Foreskin fibroblast (primary cell): ENCODE measurements at places on chromosomes 4 and X.

DNA sequence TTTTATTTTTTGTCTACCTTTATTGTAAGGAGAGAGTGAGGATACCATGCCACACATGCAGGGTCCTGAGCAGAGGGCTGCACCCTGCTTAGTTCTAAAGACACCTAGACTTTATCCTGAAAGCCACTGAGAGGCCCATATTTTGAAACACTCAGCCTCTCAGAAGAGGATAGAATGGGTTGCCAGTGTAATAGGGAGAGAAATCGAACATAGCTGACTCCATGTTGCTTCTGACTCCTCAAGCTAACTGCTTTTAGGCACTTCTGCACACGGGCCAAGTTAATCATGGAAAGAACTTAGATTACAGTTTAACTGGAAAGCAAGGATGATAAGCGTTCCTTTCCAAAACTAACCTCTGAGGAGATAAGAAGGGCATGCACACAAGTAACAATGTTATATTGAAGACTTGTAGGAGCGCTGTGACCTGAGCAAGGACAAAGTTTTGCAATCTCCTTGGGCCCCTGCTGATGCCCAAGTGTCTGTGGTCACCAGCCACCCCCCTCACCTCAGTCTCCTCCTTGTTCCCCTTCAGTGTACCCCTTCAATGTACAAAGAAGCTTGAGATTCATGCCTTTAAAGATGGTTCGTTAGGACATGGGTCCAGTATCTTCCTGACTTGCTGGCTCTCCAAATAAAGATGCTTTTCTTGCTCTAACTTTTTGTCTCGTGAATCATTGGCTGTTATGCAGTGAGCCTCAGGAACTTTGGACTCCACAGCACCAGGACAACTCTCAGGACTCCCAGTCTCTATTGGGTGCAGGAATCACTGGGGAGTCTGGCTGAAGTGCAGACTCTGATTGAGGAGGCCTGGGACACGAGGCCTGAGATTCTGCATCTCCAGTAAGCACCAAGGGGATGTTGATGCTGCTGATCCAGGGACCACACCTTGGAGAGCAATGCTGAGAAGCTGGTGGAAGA is 25.4 kb upstream of the CD99 start:
- no peak for DNase-seq

- DNase-seq: peak; percentile 25
These were observed 658 bp downstream of the ATP6AP2 start for GRCh38 chrX:40581336-40581920.

GRCh38 chr4:112120021-112120420 is 25.2 kb upstream of the FAM241A start:
- DNase-seq: no peak

DNA sequence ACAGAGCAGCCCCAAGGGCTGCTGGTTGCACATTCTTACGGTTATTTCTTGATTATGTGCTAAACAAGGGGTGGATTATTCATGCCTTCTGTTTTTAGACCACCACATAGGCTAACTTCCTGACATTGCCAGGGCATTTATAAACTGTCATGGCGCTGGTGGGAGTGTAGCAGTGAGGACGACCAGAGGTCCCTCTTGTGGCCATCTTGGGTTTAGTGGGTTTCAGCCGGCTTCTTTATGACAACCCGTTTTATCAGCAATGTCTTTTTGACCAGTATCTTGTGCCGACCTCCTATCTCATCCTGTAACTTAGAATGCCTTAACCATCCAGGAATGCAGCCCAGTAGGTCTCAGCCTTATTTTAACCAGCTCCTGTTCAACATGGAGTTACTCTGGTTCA is 212.4 kb upstream of the GRID2 start:
- no peak for DNase-seq

DNA sequence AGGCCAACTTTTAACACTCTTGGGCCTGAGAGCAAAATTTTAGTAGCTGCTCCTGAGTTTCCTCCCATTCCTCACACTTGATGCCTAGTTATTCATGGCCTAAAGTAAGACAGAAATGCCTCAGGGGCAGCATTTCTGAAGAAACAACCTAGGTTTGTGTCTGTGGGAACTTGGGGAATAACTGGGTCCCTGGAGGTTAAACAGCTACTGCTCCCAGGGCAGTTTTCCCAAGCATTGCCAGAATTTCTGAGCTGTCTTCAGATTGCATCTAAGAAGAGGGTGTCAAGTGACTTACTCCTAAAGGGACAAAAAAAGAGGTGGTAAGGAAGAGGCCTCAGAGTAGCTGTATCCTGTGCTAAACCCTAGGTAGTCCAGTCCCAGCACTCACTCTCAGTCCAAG is 130.8 kb upstream of the ACSL4 start:
- DNase-seq: no peak

DNA sequence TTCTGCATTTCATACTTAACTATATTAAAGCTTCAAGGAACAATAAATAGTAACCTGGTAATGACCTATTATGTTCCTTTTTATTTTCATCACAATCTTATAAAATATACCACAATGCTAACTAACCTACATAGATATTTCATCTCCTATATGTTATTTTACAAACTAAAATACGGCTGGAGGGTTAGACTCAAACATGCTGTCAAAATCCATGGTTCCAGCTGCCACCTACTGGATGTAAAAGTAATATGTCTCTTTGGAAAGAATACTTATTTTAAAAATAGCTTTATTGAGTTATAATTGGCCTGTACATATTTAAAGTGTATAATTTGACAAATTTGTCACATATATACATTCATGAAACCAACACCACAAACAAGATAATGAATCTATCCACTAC is 15.0 kb downstream of the RGN start:
- no peak for DNase-seq

- DNase-seq: no peak
These were observed 35.8 kb upstream of the MID1 start for GRCh38 chrX:10656214-10656613.

GRCh38 chr4:56981795-56982201 is 3.1 kb downstream of the POLR2B start:
- DNase-seq: no peak

GRCh38 chr4:30832639-30833038 is 112.5 kb downstream of the PCDH7 start:
- no peak for DNase-seq

- DNase-seq: no peak
These were observed 774.2 kb upstream of the LCORL start for GRCh38 chr4:18795794-18796193.

DNA sequence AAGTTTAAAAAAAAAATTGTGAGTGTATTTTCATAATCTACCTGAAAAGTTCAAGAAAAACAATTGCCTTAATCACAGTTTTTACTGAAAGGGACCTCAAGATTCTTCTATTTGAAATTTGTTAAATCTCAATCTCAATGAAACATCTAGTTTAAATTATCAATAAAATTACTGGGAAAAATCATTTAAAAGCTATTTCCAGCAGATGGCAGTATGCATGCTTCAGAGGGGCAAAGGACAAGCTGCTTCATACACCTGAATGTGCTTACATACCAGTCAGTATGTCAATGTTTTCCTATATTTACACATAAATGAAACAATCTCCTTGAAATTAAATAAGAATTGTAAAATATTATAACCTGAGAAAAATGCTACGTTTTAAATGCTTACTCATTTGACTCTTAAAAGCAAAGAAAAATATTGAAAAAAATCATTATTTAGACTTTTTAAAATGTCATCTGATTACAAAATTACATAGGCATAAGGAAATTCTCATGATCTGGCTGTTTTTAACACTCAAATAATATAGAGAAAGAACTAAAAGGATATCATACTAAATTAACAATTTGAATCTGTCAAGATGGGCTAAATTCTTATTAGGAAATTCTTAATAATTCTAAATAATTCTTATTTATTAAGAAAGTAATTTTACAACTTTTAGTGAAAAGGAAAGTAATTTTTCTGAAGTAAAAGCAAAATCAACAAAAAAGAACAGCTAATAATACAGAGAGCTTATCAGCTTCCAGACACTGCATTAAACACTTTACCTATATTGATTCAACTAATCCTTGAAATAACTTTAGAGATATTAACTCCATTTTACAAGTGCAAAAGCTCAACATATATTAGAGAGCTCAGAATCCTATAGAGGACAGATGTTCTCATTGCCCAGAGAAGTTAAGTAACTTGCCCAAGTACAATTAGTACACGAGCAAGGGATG is 242.1 kb downstream of the ADAMTS3 start:
- no peak for DNase-seq

DNA sequence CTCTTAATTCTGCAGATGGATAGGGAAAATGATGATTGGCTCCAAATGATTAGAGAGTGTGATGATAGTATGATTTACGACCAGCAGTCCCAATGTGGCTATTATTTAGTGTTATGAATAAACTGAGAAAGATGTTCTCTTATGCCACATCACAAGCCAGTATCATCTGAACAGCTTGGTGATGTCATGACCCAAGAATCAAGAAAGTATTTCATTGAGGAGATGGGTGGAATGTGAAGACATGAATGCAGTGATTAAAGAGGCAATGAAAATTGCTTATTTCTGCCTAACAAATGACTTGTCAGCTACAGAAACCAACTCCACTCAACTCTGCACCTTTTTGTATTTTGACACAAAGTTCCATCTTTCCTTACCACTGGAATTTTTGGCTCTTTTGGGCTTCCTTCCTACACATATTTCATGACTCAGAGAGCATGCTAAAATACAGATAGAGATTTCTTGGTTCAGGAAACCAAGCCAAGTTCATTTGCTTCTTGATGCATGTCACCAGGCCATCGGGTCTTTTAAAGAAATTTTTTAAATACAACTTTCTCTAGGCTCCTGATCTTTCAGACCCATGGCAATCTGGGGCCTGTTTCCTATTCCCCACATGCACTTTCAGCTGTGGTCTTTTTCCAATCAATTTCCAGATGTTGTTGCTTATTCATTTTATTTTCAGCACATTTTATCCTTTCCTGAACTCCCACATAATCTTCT is 174.2 kb downstream of the HHIP start:
- DNase-seq: peak; percentile 77

- peak; percentile 20 for DNase-seq
These were observed 685 bp downstream of the COMMD8 start for GRCh38 chr4:47462799-47463234.

- no peak for DNase-seq
These were observed 59.9 kb upstream of the AP1S2 start for GRCh38 chrX:15914486-15914885.

DNA sequence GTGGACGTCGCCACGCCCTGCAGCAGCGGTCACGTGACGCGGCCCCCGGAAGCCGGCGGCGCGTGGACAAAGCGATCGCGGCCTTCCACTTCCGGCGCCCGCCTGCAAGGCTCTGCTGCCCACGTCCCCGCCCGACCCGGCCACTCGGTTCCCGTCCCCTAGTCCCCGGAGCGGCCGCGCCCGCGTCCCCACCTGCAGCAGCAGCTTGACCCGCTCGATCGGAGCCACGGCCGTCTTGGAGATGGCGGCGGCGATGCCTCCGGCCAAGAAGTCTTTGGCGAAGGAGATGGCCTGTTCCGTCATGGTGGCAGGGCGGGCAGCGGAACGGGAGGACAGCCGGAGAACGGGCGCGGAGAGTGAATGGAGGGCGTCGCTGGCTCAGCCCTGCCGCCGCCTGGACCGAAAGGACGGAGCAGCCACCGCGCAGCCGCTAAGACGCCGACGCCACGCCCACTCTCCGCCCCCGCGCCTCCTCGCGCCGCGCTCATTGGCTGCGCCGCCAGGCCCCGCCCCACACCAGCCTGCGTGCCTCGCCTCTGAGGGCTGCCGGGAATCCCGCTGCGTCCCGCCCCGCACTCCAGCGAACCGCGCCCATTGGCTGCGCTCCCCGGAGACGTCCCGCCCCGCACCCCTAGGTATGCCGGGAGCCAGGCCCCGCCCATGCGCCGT is at the start of gene SLC25A6:
Gene SLC25A6, minus strand, starts transcription at position 407 of the 669 bp plus-strand sequence. Its CDS starts 104 bp downstream, at position 303.
- DNase-seq: peak; percentile 98

GRCh38 chrX:129427267-129427666 is 96.0 kb downstream of the SMARCA1 start:
- DNase-seq: no peak

DNA sequence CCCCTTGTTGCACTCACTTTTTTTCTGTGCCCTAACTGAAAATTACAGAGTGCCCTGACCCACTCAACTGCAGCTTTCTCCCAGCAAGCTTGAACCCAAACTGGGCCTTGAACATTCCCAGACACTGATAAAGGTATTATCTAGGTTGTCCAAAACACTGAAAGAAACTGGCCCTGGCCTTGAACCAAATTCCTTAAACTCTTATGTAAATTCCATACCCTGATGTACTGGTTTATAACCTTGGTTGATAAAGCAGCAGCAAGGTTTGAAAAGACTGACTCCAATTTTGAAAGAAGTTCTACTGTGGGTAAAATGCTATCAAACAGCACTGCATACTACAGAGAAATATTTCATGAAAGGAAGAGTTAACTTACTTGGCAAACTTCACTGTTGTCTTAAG is 125.6 kb downstream of the PHF8 start:
- DNase-seq: no peak

- no peak for DNase-seq
These were observed 118.4 kb upstream of the LNX1 start for GRCh38 chr4:53709693-53710092.

GRCh38 chr4:148795156-148795864 is 353.1 kb upstream of the NR3C2 start:
- DNase-seq: no peak

- DNase-seq: no peak
These were observed 67.4 kb downstream of the ENPP6 start for GRCh38 chr4:184150102-184150839.

DNA sequence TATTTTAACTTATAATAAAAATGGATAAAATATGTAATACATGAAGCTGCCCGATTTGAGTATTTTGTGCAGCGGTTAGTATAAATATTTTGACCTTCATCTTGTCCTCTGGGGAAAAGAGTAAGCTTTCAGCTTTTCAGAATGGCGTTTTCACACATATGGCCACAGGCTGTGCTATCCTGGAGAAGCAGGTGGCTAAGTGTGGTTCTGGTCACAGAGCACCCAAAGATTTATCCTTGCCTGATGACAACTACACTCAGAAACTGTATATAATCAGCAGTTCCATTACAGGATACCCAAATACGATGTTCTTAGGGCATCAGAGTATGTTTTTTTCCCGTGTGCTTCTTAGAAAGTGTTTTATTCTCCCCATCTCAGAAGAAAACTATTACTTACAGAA is 42.3 kb upstream of the ANK2 start:
- no peak for DNase-seq
